Muscle of back (tissue), 13 donors: ENCODE measurements at places on chromosomes 7 and 10. TPM values are rescaled to one million over a fixed set of nuclear protein-coding genes. Genes with fewer than 3 reads are reported as not detected.

ADAM8 gene
- 1.2 TPM for polyA plus RNA-seq

MMD2 gene
- not detected for polyA plus RNA-seq

GRCh38 chr7:12729112-12729511 lies 41.7 kb downstream of the ARL4A start:
- DNase-seq = peak; percentile 54

DNA sequence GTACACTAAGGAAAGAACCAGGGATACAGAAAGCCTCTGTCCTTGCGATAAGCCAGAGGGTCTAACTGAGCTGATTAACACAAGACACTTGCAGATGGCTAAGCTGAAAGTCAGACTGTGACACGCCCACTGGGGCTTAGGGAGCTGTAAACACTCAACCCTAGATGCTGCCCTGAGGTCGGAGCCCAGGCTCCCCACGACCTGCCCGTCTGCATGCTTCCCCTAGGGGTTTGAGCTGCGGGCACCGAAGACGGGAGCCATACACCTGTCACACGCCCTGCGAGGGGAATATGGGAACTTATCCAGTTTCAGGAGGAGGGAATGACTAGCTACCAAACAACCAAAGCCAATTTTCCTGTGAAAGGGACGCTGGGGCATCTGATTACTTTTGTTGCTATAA lies 96.0 kb downstream of the HTR5A start:
- no peak for DNase-seq

DNA sequence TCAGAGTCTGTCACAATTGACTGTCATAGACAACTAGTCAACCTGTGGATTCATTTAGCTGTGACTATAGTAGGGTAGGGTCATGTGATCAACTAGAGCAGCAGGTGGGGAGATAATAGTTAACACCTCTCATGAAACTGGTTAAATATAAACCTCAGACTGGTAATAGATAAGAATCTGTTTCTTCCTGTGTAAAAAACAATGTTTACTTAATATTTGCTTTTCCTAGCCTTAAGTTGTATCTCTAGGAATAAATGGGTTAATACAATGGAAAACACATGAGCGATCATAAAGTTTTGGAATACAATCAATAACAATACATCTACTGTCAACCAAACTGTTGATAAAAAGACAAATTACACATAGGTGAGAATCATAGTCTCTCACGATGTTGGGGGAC lies 43.4 kb upstream of the ITGB8 start:
- no peak for DNase-seq

DNA sequence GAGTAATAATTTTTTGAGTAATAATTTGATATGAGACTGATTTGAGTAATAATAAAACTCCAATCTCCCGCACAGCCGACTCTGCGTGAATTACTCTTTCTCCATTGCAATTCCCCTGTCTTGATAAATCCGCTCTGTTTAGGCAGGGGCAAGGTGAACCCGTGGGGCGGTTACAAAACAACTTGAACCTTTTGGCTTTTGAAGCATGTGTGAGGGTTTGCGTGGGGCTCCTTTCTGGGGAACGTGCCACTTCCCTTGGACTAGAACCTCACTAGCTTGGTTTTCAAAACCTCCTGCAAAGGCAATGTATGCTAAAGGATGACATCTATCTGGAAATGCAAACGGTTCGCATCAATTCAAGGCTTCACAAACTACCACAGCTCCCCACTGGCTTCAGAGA lies 1.5 kb downstream of the CRPPA start:
- DNase-seq = no peak

- DNase-seq = no peak
Observed at GRCh38 chr10:48390933-48391845, 84.7 kb downstream of the MAPK8 start.

DNA sequence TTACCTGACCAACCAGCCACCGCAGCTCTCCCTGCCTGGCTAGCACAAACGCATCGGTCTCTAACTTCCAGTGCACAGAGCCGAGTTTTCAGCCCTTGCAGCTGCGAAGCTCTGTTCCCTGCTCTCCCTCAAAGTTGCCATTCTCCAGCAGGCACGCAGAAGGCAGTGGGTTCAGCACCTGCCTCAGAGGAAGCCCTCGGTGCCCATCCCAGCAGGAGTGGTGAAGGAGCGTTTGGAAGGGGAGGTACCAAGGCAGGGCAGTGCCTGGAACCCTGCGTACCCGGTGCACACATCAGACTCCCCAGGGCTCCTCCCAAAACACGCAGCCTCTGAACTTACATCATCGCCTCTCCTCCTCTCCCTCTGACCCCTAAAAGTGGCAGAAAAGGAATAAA lies 1.7 kb upstream of the STK32C start:
- no peak for DNase-seq

DNA sequence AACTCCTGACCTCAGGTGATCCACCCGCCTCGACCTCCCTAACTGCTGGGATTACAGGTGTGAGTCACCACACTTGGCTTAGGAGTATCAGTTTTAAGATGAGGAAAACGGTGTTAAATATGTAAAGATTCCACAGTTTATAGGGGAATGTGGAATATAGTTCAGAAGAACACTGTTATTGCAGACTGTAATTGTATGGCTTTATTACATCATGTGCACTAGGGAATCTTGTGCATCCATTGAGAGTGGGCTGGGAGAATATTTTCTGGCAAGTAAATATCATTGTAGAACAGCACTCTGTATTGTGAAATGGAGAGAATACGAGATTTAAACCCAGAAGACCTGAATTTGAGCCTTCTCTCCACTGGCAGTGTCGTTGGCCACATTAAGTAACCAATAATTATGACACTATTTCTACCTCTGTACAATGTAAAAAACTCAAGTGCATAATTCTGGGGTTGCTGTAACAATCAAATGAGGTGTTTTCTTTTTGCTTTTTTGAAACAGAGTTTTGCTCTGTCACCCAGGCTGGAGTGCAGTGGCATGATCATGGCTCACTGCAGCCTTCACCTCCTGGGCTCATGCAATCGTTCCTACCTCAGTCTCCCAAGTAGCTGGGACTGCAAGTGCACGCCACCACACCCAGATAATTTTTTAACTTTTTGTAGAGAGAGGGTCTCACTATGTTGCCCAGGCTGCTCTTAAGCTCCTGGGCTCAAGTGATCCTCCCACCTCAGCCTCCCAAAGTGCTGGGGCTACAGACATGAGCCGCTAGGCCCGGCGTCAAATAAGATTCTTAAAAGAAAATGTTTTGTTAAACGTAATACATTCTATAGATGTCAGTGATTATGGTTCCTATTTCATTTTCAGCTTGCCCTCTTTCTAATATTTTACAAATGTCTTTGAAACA lies 12.0 kb upstream of the PARD3 start:
- peak; percentile 72 for DNase-seq

DNA sequence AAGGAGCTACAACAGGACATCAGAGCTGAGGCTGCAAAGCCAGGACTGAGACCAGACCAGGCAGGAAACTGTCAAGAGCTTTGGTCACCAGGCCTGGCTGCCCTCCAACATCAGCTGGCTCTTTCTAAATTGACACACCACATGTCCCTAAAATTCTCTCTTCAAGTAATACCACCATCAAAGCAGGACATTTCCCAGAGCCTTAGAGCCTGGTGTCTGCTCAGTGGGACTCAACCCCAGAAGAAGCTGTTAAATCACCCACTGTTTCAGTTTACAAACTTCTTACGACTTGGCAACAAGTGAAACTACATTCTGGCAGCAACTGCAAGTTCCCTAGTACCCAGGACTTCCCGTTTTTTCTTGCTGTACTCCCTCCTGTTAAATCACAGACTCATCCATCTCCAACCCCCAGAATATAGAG lies 3.8 kb upstream of the IL6 start:
- DNase-seq = peak; percentile 67

DNA sequence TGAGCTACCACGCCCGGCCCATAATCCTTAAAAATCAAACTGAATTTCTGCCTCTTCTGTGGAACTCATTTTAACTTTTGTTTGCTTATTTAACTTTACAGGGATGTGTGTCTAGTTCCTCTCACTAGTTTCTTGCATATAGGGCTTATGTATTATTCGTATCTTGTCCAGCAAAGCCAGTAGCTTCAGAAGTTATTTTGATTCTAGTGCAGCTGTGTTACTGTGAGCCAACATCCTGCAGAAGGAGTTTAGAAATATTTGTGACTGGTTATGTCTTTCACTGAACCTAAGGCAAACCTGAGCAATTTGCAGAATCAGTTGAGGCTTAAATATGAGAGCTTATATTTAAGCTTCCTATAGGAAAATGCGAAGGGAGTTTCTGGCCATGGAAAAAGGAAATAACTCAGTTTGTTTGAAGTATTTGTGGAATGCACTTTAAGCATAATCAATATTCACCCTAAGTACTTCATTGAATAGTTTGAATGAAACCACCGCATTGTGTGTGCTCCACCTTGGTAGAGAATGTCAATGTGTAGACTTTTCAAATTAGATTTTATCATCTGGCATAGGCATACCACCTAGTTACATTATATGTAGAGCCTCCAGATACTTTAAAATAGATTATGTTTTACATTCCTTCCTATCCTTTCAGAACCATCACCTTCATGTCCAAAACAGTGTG lies 90.8 kb downstream of the MCU start:
- DNase-seq = peak; percentile 31
